ENCODE measurements at places on chromosomes 4 and X.

GRCh38 chr4:74674750-74675149, 119.6 kb downstream of the BTC start:
- no peak for DNase-seq

DNA sequence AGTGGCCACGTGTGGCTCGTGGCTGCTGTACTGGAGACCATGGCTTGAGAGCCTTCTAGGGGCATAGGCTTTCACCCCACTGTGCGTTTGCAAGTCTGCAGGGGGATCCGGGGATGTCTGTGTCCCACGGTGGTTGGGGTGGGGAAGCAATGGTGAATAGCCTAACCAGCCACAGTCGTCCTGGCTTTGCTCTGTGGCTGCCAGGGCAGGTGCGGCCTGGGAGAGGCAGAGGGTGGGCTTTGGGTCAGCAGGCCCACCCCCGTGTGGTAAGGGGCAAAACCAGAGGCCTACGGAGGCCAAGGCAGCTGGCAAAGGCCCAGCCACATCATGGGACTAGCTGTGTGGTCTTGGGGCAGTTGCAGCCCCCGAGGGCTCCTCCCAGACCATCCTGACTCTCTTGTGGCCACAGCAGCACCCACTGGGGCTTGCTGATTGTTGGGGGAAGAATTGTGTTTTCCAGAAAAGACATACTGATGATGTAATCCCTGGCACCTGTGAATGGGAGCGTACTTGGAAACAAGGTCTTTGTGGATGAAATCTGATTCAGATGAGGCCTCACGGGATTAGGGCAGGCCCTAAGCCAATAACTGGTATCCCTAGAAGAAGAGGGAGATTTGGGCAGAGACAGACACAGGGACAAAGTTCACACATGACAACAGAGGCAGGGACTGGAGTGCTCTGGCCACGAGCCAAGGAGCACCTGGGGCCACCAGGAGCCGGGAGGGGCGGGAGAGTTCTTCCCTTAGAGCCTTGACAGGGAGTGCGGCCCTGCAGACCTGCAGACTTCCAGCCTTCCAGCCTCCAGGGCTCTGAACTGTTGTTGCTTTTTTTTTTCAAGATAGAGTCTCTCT, 2.9 kb downstream of the CPZ start:
- no peak for DNase-seq

- no peak for DNase-seq
Measured at GRCh38 chr4:177128306-177128705, 181.4 kb upstream of the NEIL3 start.

DNA sequence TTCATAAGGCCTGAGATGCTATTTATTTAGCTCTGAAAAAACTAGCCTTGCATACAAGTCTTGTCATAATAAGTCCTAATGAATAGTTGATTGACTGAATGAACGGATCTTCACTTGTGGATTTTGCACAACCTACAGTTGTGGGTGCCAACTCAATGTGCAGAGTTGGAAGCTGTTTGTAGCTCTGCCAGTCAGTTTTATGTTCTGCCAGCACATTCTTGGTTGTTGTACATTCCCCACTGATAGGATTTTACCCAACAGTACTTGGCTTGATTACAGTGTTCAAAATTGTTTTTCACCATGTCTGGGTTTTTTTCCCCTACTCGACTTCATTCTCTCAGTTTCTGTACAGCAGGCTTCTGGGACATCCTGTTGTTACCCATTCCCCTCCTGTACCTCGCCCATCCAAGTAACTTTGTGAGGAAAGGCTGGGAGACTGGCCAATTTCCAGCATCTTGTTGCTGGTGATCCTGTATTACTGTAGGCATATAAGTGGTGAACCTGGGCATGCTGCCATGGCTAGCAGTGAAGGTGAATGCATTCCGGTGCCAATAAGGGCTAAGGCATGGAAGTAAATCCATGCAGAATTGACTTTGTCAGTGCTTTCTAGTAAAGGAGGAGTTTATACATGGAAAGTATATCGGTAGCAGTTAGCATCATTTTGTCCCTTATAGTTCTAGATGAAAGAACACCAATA, 22.8 kb downstream of the IL1RAPL1 start:
- DNase-seq, result no peak

DNA sequence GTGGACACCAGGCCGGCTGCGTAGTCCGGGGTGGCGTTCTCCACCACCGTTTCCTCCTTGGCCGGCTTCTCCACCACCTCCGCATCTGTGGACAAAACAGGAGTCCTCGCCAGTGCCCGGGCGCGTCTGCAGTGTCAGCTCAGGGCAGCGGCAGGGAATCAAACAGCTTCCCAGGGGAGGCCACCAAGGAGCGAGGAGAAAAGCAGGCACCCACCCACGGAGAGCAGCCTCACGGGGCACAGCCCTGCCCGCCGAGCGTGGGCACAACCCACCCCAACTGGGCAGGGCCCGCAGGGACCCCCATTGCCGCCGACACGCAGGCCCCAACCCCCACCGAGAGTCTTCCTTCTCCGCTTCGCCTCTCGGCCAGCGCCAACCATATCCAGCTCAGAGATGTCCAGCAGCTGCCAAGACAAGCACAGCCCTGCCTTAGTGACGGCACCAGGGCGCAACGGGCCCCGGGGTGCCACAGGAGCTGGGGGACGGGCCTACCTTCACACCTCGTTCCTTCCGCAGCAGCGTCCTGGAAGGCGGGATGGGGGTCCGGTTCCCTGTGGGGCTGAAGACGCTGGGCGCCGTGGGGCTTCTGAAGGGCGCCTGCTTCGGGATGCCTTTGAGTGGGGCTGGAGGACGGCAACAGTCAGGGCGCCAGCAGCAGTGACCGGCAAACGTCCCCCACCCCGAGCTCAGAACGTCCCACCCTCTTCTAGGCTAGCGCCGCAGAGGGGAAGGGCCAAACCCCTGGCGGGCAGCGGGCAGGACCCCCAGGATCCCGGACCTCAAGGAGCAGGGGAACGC, 22.8 kb downstream of the NELFA start:
- DNase-seq, result no peak

DNA sequence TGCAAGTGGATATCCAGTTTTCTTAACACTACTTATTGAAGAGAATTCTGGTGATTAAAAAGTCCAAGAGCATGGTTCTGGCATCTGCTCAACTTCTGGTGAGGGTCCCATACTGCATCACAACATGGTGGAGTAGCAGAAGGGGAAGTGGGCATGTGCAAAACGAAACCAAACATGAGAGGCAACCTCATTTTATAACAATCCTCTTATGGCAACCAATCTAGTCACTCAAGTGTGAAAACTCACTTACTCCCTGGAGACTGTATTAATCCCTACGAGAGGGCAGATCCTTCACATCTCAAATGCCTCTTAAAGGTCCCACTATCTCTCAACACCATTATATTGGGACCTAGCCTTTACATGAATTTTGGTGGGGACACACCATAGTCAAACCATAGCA, 55.4 kb upstream of the TRO start:
- DNase-seq, result no peak

GRCh38 chrX:41688156-41688555, 617 bp upstream of the GPR34 start:
- no peak for DNase-seq

DNA sequence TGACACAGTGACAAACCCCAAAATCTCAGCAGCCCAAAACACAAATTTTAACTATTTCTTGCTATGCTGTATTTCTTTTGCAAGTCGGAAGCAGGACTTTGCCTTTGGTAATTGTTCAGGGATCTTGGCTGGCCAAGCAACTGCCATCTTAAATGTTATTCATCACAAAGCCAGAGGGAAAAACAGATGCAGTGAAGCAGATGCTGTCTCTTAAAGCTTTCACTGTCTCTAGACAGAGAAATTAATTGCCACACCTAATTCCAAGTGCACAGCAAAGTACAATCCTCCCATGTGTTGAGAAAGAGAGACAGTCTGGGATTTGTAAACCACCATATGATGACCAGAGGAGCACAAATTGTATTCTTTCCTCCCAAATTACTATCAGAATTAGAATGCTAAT, 30.0 kb upstream of the GALNT7 start:
- DNase-seq, result no peak

DNA sequence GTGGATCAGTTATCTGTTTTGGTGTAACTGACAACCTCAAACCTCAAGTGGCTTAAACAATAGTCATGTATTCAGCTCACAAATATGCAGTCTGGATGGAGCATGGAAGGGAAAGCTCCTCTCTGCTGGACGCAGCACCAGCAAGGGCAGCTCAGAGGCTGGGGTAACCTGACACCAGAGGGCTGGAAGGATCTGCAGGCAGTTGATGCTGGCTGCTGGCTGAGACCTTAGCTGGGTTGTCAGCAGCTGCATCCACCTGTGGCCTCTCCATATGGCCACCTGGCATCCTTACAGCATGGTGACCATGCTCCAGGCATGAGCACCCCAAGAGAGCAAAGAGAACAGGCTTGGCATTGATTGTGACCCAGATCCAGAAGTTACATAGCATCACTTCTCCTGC, 46.7 kb downstream of the ENPP6 start:
- no peak for DNase-seq

- no peak for DNase-seq
Measured at GRCh38 chr4:13289391-13289790, 194.7 kb downstream of the RAB28 start.

- no peak for DNase-seq
Measured at GRCh38 chrX:40849906-40850823, 114.8 kb upstream of the MED14 start.

DNA sequence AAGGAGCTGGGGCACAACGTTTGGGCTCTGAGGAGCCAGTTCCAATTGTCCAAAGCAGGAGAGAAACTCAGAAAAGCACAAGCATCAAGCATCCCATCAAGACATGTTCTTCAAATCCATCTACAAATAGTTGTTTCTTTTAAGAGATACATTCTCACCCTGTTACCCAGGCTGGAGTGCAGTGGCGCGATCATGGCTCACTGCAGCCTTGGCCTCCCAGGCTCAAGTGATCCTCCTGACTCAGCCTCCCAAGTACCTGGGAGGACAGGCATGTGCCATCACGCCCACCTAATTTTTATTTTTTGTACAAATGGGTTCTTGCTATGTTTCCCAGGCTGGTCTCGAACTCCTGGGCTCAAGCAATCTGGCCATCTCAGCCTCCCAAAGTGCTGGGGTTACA, 18.1 kb downstream of the NELFA start:
- no peak for DNase-seq

DNA sequence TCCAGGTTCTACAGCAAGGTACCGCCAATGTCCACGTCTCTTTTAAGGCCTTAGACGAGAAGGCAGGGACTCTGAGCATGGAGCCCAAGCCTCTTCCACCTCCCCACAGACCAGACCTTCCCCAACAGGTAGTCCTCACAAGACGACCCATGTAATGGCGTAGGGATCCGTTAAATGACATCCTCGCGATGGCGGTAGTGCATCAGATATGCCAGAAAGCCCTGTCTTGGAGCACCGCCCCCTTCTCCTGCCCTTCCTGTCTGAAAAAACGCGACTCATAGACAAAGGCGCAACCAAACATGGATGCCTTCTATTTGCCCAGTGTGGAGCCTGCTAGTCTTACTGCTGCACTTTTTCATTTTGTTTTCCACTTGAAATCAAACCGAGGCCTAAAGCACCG, 185.4 kb downstream of the OR13H1 start:
- DNase-seq, result no peak

- DNase-seq, result no peak
Measured at GRCh38 chr4:74308215-74308614, at the start of gene EPGN. Gene EPGN (plus strand): TSS chr4:74308470. CDS start chr4:74308534, 64 bp downstream.

- no peak for DNase-seq
Measured at GRCh38 chrX:14027511-14028019, 2.1 kb downstream of the GEMIN8 start.

GRCh38 chr4:1060621-1061020, 49.2 kb downstream of the FGFRL1 start:
- no peak for DNase-seq

GRCh38 chr4:8724436-8725070, 132.0 kb downstream of the CPZ start:
- no peak for DNase-seq

- DNase-seq, result no peak
Measured at GRCh38 chr4:28523681-28524190, 1663.1 kb downstream of the STIM2 start.

GRCh38 chr4:143084566-143084965, 100.2 kb upstream of the USP38 start:
- DNase-seq, result no peak

GRCh38 chrX:39261446-39262147, 460.3 kb downstream of the MID1IP1 start:
- DNase-seq, result no peak

GRCh38 chrX:794311-794710, 163.7 kb downstream of the SHOX start:
- DNase-seq, result no peak

DNA sequence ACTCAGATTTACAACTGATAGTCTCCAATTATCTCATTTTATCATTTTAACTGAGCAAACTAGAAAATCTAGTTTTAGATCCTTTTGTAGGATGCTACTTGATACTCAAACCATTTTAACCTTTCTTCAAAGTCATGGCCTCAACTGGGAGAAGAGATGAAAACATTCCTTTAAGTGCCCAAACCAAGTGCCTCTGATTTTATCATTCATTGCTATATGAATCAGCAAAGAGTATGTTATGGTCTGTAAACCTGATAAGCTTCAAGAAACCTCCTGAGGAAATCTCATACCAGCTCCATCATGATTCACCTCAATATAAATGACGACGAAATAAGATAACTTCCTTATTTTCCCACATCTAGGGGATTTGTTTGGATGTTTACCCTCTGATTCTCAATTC, 119.9 kb downstream of the FAM13A start:
- no peak for DNase-seq

- no peak for DNase-seq
Measured at GRCh38 chrX:16278927-16279326, 111.6 kb downstream of the MAGEB17 start.

GRCh38 chr4:137125011-137125410, 407.3 kb downstream of the PCDH18 start:
- DNase-seq, result peak; percentile 23

DNA sequence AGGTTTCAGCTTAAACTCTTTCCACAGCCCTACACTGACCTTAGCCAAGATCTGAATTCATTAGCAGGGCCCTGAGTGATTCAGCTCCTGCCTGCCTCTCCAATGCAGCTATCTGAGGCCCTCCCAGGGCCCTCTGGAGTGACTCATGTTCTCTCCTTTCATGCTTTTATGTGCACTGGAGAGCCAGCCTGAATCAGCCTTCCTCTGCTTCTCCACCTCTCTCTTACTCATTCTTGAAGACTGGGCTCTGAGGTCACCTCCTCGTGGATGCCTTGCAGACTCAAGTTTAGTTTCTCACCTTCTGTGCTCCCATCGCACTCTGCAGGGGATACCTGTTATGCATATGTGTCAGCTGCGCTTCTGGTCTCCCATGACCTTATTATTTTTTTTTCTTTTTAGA, 3.1 kb upstream of the OCIAD2 start:
- DNase-seq, result peak; percentile 82

DNA sequence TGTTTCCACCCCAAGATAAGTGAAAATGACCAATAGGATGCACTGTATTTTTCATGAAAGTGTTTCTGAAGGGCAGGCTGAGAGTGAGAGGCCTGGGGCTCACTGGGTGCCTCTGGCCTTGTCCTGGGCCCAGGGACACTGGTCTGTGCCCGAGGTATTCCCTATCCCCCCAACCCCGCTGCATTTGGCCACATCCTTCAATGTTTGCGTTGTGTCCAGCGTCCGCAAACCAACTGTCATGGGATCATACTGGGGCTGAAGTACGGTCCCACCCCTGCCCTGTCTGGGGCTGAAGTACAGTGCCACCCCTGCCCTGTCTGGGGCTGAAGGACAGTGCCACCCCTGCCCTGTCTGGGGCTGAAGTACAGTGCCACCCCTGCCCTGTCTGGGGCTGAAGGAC, 22.0 kb upstream of the MSANTD1 start:
- DNase-seq, result no peak

GRCh38 chrX:15942307-15942706, 87.7 kb upstream of the AP1S2 start:
- DNase-seq, result no peak

- no peak for DNase-seq
Measured at GRCh38 chr4:173934933-173935620, 348.4 kb downstream of the FBXO8 start.
